ENCODE measurements at places on chromosomes 3 and 15. TPM values are rescaled to one million over a fixed set of nuclear protein-coding genes. Genes with fewer than 3 reads are reported as not detected.

The LRRC2 gene
- total RNA-seq, result 2.0 TPM

GRCh38 chr3:61233746-61234145 is 17.5 kb downstream of the FHIT start:
- no peaks in the 10 kb centered on the region for H3K27me3 ChIP-seq
- H3K4me1 ChIP-seq, result no peaks in the 10 kb centered on the region
- no peak overlapping the region for H3K4me3 ChIP-seq
- no peak for DNase-seq
- no peaks in the 10 kb centered on the region for H3K36me3 ChIP-seq

DNA sequence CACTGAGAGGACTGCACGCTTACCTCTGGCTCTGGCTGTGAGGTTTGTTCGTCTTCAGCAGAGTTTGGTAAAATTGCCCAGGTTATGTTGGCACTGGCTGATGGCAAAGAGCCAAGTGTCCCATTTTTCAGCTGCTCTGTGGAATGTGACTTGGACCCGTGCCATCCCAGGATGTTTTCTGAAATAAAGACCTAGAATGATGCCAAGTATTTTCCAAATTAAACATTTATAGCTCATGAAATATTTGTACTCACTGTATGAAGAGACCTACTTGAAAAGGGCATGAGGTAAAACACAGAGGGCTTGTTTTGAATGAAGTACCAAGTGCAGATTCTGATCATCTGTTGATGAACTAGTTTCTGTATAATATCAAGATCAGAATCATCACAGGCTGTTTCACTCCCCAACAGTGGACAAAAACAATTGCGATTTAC is 200.5 kb downstream of the STT3B start:
- no peak overlapping the region for H3K4me3 ChIP-seq
- H3K27ac ChIP-seq, result no peak overlapping the region
- no peaks in the 10 kb centered on the region for H3K36me3 ChIP-seq
- no peaks in the 10 kb centered on the region for H3K4me1 ChIP-seq

GRCh38 chr3:130093741-130094391 is 12.2 kb downstream of the ALG1L2 start:
- no peak for DNase-seq
- no peaks in the 10 kb centered on the region for H3K27me3 ChIP-seq
- H3K4me3 ChIP-seq, result no peak overlapping the region

- peaks cover 19% of the 10 kb centered on the region for H3K4me1 ChIP-seq
- peak overlapping the region; percentile 9 for H3K4me3 ChIP-seq
- no peaks in the 10 kb centered on the region for H3K36me3 ChIP-seq
- no peak overlapping the region for H3K27ac ChIP-seq
- no peak for DNase-seq
- no peaks in the 10 kb centered on the region for H3K27me3 ChIP-seq
These were observed 504.2 kb upstream of the PROK2 start for GRCh38 chr3:72288955-72289691.

The ST8SIA2 gene
- total RNA-seq, result not detected

The PLSCR2 gene
- not detected for total RNA-seq

The CFAP100 gene
- total RNA-seq, result not detected

DNA sequence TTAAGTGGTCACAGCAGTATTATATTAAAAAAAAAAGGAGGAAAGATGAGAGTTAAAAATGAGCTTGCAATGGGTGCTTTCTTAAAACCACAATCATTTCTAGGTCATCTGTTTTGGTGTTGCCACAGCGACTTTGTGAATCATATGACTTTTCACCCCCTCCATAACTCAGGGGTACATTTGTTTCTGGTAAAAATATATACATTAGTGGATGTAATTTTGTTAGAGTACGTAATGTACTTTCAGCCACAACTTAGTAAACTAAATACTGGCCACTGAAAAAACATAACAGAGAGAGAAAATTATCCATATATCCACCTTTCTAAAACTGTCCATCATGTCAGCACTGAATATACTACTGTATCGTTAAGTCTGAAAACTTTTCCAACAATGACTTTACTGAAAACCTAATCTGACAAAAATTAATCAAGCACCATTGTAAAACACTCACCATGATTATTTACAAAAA is 3.4 kb downstream of the ANKRD28 start:
- peak overlapping the region; percentile 91 for H3K27ac ChIP-seq
- peaks cover 61% of the 10 kb centered on the region for H3K4me1 ChIP-seq
- no peaks in the 10 kb centered on the region for H3K27me3 ChIP-seq
- DNase-seq, result no peak
- H3K4me3 ChIP-seq, result peak overlapping the region; percentile 23

The PTH1R gene
- 13.0 TPM for total RNA-seq

GRCh38 chr3:3031326-3031725 is 78.8 kb downstream of the IL5RA start:
- H3K4me1 ChIP-seq, result no peaks in the 10 kb centered on the region
- H3K27me3 ChIP-seq, result no peaks in the 10 kb centered on the region
- no peak overlapping the region for H3K4me3 ChIP-seq
- no peak overlapping the region for H3K27ac ChIP-seq
- no peaks in the 10 kb centered on the region for H3K36me3 ChIP-seq
- DNase-seq, result no peak

GRCh38 chr3:76646921-76647562 is 392.9 kb upstream of the ROBO2 start:
- DNase-seq, result no peak
- H3K27me3 ChIP-seq, result no peaks in the 10 kb centered on the region
- H3K27ac ChIP-seq, result no peak overlapping the region
- no peak overlapping the region for H3K4me3 ChIP-seq

GRCh38 chr3:21745966-21746365 is 5.0 kb downstream of the ZNF385D start:
- H3K4me1 ChIP-seq, result peaks cover 6% of the 10 kb centered on the region
- DNase-seq, result no peak
- no peaks in the 10 kb centered on the region for H3K36me3 ChIP-seq
- no peak overlapping the region for H3K4me3 ChIP-seq

DNA sequence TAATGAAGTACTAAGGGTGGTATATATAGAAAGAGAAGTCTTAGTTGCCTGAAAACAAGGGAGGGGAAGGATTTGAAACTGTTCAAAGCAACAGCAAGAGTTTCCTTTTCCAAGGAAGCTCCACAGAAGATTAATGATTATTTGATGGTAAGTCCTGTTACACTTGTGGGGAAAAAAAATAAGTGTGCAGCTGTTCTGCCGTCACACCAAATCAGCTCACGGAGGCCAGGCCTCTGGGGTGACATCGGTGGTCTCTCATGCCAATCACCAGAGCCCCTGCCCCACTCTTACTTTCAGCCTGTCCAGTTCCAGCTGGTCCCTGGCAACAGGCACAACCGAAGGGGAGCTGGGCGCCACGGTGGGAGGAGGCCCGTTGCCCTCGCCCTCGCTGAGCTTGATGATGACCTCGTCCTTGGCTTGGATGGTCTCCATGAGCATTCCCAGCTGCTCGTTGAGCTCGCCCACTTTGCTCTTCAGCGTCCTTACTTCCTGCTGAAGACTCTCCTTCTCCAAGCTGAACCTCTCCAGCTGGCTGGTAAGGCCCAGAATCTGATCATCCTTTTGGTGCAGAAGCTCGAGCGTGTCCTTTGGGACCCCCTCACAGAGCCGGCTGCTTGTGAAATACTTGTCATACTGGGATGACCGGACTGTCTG is 53.5 kb downstream of the TBC1D2B start:
- H3K27me3 ChIP-seq, result no peaks in the 10 kb centered on the region
- peak; percentile 97 for DNase-seq
- no peaks in the 10 kb centered on the region for H3K36me3 ChIP-seq
- peaks cover 35% of the 10 kb centered on the region for H3K4me1 ChIP-seq
- H3K27ac ChIP-seq, result peak overlapping the region; percentile 62

- H3K36me3 ChIP-seq, result no peaks in the 10 kb centered on the region
- no peaks in the 10 kb centered on the region for H3K27me3 ChIP-seq
- H3K4me3 ChIP-seq, result no peak overlapping the region
- H3K4me1 ChIP-seq, result peaks cover 15% of the 10 kb centered on the region
These were observed 38.5 kb downstream of the MYO5C start for GRCh38 chr15:52256930-52257733.

The VPS8 gene
- total RNA-seq, result 52.3 TPM

DNA sequence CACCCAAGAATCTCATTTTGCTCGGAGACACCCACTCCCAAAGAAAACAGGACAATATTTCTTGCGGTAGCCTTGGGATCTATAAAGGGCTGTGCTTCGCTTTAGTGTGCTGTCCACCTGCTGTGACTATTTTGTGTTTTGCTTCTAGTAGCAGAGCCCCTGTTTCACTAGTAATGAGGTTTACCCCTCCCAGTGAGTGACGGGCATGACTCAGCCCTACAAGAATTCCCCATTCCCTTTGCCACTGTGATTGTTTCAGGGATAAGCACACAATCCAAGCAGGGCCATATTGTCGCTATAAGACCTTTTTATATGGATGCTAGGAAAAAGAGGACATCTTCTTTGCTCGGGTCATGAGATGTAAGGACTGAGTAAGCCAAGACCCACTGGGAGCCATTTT is 62.5 kb upstream of the FOXB1 start:
- no peaks in the 10 kb centered on the region for H3K36me3 ChIP-seq
- no peaks in the 10 kb centered on the region for H3K27me3 ChIP-seq
- H3K4me3 ChIP-seq, result no peak overlapping the region
- no peak overlapping the region for H3K27ac ChIP-seq

DNA sequence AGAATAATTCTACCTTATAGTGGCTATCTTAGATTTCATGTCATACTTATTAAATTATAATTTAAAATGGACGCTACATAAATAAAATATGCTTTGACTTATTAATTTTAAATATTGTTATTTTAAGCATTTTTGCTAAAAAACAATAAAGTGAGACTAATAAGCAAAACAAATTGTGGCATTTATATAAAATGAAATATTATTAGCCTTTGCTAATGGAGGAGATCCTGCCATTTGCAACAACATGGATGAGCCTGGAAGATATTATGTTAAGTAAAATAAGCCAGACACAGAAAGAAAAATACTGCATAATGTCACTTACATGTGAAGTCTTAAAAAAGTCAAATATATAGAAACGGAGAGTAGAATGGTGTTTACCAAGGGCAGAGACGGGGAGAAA is 54.8 kb upstream of the PIK3R4 start:
- H3K4me1 ChIP-seq, result no peaks in the 10 kb centered on the region
- H3K27me3 ChIP-seq, result no peaks in the 10 kb centered on the region
- H3K36me3 ChIP-seq, result no peaks in the 10 kb centered on the region

- no peaks in the 10 kb centered on the region for H3K27me3 ChIP-seq
- no peak for DNase-seq
- H3K36me3 ChIP-seq, result no peaks in the 10 kb centered on the region
- H3K4me3 ChIP-seq, result no peak overlapping the region
- H3K27ac ChIP-seq, result no peak overlapping the region
- H3K4me1 ChIP-seq, result no peaks in the 10 kb centered on the region
These were observed 31.1 kb downstream of the EXD1 start for GRCh38 chr15:41199470-41199869.

- H3K27me3 ChIP-seq, result no peaks in the 10 kb centered on the region
- no peaks in the 10 kb centered on the region for H3K4me1 ChIP-seq
- DNase-seq, result peak; percentile 77
- no peaks in the 10 kb centered on the region for H3K36me3 ChIP-seq
- no peak overlapping the region for H3K4me3 ChIP-seq
These were observed 158.6 kb upstream of the RGMA start for GRCh38 chr15:93247466-93248121.

- no peaks in the 10 kb centered on the region for H3K36me3 ChIP-seq
- no peak overlapping the region for H3K4me3 ChIP-seq
- DNase-seq, result no peak
- H3K27ac ChIP-seq, result no peak overlapping the region
These were observed 605.7 kb upstream of the CFAP20DC start for GRCh38 chr3:59655418-59656015.

Measured in vagina (tissue), 2 donors.